ENCODE measurements at places on chromosomes 16 and 17. TPM values are rescaled to one million over a fixed set of nuclear protein-coding genes. Genes with fewer than 3 reads are reported as not detected.

INCA1 gene
- polyA plus RNA-seq: 5.0 TPM

RASL10B gene
- 3.1 TPM for polyA plus RNA-seq

PRAC1 gene
- polyA plus RNA-seq: not detected

RCVRN gene
- polyA plus RNA-seq: 0.25 TPM

HS3ST6 gene
- not detected for polyA plus RNA-seq

- no peak for DNase-seq
Observed at GRCh38 chr17:46126840-46127239, 66.4 kb downstream of the KANSL1 start.

GRCh38 chr17:50719924-50720794 lies 756 bp downstream of the LUC7L3 start:
- DNase-seq: no peak

- no peak for DNase-seq
Observed at GRCh38 chr16:31168848-31169247, 11.1 kb upstream of the FUS start.

GRCh38 chr17:38914741-38915638 lies 10.4 kb upstream of the LASP1NB start:
- DNase-seq: no peak

GRCh38 chr17:57562184-57562698 lies 182.9 kb downstream of the CCDC182 start:
- DNase-seq: no peak

GRCh38 chr16:10097271-10097670 lies 85.0 kb downstream of the GRIN2A start:
- peak; percentile 17 for DNase-seq

DNA sequence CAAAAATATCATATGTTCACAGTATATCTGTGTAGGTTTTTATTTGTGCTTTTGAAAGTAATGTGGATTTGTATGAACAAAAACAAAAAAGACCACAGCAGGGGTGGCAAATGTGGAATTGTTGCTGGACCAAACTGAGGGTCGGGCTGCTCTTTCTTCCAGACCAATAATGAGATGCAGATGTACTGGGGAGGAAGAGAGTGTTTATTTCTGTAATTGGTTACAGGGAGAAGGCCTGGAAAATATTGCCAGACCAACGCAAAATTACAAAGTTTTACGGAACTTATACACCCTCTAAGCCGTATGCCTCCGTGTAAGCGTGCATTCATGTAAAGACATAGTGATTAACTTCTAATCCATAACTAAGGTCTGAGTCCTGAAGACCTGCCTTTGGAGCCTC lies 353.9 kb upstream of the C16orf82 start:
- no peak for DNase-seq

Data from forelimb muscle (tissue), 1 donor.